ENCODE measurements at places on chromosomes 13 and 19.
A peak's percentile ranks its signal among the peaks of the same experiment; 100 is the strongest.

GRCh38 chr19:57406516-57407123 lies 4.3 kb upstream of the ZNF17 start:
- DNase-seq: peak; percentile 77

DNA sequence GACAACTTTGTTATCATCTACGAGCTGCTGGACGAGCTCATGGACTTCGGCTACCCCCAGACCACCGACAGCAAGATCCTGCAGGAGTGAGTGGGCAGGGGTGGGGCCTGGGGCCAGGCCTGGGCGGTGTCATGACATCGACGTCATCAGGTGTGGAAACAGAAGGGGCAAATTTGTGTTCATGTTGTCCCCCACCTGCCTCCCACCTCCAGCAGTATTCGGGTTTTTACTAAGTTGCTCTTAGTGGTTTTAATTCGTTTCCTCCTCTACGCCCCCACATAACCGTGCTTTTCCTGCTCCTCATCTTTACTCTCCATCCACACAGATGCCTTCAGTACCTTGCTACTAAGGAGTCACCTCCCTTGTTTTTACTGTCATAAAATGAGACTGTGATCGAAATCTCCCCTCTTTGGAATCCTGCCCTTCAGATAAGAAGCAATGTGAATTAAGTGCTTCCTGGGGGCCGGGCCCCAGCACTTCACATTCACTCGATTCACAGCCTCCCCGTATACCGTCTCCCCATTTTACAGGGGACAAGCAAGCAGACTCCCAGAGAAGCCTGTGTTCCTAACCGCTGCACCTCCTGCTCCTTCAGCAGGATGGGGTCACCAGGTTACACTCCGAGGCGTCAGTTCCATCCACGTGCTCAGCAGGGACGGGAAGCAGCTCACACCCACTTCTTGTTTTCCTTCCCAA lies 10.5 kb downstream of the AP1M1 start:
- no peak for DNase-seq

DNA sequence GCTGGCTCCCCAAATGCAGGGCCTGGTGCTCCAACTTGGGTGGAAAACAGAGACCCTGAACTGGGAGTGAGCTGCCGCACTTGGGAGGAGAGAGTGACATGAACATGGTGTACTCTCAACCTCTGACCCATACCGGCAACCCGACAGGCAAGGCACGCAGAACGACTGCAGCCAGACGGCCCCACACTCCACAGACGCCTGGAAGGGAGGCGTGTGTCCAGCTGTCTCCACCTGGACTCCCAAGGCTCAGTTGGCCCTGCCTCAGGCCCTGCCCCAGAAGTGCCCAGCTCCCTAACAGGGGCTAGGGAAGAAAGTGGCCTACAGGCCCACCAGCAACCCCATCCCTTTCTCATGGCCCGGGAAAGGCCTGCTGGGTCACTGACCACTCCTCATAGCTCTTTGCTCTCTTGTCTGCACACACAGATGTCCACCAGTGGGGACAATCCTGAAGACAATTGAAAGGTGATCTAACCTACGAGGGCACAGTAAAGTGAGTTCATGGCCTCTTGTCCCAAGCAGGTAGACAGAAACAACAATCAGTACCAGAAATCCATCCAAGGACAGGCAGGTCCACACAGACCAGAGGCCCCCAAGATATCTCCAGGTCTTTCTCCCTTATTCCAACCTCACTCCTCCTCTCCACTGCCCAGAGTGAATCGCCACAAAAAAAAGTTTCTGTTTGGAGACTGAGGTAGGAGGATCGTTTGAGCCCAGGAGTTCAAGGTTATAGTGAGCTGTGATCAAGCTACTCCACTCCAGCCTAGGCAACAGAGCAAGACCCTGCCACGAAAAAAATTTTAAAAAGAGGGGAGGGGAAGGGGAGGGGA lies 28.2 kb downstream of the ELL start:
- DNase-seq: no peak

- DNase-seq: peak; percentile 91
Measured at GRCh38 chr13:114128624-114129522, 3.5 kb downstream of the RASA3 start.

- no peak for DNase-seq
Measured at GRCh38 chr19:11338569-11339253, 746 bp downstream of the RAB3D start.

DNA sequence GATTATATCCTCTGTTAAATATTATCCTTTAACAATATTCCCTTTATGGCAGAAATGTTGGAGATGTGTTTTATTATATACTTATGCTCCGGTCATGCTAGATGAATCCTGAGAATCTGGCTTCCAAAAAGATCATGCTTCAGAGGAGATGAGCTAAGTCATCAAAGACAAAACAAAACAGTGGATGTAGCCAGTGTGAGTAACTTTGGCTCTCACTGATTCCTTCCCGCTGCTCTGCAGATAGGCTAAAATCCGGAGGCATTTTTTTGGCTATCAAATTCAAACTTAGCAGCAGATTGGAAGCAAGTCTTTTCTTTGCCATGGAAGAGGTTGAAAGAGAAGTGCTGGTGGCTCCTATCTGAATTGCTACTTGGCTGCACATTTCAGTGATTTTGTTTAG lies 295.9 kb downstream of the GPC6 start:
- DNase-seq: no peak

Data from activated CD8-positive, alpha-beta T cell treated with anti-CD3 and anti-CD28 coated beads, Interleukin-2, amount 10 ng/mL, durations not matched to agents 7 days and 5 days (primary cell).